ENCODE measurements at places on chromosomes 1 and 21.

GRCh38 chr1:24105368-24106160, 6.4 kb downstream of the MYOM3 start:
- no peak for DNase-seq

GRCh38 chr1:201460814-201461644, 8.0 kb downstream of the PHLDA3 start:
- no peak for DNase-seq

GRCh38 chr1:164754088-164754600, 195.2 kb downstream of the PBX1 start:
- DNase-seq, result no peak

DNA sequence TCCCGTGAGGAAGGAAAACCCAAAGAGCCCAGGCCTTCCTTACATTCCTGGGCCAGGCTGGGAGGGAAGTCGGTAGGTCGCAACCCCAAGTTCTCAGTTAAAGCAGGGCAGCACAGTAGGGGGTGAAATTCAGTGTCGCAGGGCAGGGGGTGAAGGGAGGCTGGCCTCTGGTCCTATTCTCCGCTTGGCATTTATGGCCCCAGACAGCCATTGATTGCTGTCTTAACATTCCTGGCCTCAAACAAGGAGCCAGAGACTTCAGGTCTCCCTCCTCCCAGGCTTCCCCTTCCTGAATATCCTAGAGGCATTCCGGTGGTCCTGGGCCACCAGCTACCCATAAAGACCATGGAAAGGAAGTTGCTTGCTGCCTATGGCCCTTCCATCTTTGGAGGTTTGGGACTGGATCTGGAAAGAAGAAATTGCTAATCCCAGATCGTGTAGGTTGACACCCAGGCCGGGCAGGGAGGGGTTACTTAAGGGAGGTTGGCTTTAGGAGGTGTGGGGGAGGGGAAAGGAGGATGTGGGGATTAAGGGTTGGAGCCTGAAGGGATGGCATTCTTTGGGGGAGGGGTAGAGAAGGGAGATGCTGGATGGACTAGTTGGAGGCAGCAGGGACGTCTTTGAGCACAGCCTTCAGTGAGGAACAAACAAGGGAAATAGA, 1.7 kb downstream of the LIN28A start:
- no peak for DNase-seq

- no peak for DNase-seq
Observed at GRCh38 chr21:25862112-25862511, 127.3 kb downstream of the GABPA start.

DNA sequence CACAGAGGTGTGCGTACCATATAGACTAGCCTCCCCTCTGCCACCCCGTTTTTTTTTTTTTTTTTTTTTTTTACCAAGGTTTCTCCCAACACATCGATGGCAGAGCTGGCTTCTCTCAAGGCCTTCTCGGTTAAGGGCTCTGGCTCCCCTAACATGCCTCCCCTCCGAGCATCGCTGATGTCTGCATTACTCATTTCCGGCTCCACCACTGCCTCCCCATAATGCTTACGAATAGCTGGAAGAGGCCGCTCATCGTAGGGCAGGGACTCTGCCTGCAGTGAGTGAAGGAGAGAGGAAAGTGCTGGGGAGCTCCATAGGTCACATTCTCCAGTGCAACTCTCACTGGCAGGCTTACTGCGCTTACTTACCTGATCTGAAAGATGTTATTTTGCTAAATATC, 20.6 kb downstream of the CEP104 start:
- DNase-seq, result no peak

DNA sequence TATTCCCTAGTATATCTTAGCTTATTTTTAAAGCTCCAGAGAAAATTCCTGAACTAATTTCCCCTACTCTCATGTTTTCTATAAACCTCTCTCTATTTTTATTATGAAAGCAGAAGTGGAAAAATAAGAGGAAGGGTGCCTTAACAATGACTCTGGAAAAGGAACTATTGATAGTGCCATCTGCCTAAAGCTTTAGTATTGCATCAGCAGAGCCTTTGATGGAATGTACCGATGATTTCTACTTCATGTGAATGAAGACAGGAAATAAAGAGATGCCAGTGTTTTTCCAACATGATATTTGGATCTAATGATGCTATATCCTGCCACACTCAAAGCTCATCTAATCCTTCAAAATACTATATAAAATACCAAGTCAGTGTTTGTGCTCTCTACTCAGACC, 35.1 kb downstream of the TNFSF18 start:
- no peak for DNase-seq

DNA sequence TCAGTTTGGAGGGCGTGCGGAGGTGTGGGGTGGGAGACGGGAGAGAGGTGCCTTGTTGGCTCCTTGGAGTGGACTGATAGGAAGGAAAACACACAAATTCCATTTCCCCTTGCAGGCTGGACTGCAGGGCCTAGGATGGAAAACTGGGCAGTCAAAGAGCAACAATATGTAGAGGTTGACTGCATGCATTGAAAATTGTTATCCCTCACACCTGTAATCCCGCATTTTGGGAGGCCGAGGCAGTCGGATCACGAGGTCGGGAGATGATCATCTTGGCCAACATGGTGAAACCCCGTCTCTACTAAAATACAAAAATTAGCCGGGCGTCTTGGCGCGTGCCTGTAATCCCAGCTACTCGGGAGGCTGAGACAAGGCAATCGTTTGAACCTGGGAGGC, 128.2 kb downstream of the PPIAL4G start:
- no peak for DNase-seq

- DNase-seq, result no peak
Observed at GRCh38 chr1:20964540-20965484, 177.7 kb upstream of the HP1BP3 start.

GRCh38 chr1:167301355-167301754, 80.7 kb downstream of the POU2F1 start:
- no peak for DNase-seq

DNA sequence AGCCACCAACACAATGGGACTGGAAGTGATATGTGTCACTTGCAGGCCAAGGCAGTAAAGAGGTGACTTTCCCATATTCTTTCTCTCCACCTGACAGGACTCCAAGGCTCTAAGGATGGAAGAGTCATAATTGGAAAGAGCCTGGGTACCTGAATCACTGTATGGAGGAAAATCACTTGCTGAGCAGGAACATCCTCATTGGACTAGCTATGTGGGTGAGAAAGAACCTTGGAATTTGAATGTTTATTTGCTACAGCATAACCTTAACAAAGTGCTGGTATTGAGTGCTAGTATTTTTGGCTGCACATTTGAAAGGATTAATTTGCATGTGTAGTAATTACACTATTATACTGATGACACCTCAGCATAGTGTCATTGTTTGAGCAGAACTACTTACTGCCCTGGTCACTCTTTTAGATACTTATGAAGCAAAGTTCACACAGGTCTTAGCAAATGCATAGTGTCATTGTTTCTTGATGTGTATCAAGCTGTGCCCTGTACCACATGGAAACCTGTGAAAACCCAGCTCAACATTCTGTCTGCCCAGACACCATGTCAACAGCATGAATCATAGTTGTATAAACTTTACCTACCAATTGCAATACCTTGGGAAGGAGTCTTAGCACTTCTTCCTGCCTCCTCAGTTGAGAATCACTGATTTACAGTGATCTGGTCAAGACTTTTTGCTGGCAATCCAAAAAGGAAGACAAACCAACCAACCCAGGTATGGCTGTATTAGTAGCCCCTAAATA, 5.1 kb upstream of the S100A10 start:
- no peak for DNase-seq

- DNase-seq, result no peak
Observed at GRCh38 chr1:14486401-14487201, 111.9 kb upstream of the KAZN start.

DNA sequence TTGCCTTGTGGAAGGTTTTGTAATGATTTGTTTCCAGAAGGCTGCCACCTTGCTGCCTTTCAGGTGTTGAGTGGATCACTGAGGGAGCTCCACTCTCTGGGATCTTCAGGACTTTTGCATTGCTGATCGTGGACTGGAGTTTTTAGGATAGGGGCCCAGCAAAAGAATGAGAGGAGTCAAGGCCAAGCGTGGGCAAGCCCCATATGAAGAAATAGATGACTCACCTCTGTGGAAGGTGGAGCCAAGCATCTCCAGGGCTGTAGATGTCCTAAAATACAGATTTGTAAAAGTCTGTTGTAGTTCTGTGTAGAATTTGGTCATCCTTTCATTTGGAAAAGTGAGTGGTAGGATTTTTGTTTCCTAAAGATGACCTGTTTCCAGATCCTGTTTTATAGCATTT, 67.0 kb downstream of the ST3GAL3 start:
- DNase-seq, result no peak

DNA sequence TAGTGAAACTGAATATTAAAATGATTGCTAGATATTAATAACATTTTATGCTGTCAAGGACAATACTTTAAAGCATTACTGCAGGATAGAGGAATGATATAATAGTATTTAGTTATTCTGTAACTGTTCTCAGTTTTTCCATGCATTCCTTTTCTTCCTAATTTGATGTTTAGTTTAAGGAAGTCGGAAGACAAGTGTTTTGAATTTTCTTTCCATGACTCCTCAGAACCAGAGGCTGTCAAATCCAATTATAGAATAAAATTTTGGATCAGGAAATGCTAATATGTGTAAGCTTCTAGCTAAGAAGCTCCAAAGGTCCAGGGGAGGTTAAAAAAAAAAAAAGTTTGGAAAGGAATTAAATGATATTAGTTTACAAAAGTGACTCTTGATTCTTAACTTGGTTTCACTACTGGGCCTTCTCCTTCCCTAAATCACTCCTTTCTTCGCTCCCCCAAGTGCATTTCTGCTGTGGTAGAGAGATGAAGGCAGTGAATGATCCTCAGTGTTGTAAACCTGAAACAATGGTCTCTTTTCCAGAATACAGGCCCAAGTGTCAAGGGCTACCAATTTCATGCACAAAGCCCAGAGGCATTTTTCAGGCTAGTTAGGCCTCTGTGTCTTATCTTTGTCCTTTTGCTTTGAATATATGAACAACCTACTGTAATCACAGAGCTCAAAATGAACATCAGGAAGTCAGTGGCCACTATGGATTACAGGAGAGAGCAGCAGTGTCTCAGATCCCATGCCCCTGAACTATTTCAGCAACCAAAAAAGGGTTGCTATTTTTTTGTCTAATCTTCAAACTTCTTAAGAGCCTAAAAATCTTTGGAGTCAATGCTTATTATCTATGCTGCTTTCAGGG, 6.2 kb downstream of the ADSS2 start:
- no peak for DNase-seq
